ENCODE measurements at places on chromosomes 5 and 9.

- DNase-seq = no peak
These were observed 40.4 kb upstream of the MAN2A1 start for GRCh38 chr5:109649318-109649717.

GRCh38 chr9:31799953-31800609, 584.4 kb upstream of the ACO1 start:
- peak; percentile 38 for DNase-seq

- DNase-seq = no peak
These were observed 80.7 kb upstream of the PITX1 start for GRCh38 chr5:135114759-135115158.

- peak; percentile 12 for DNase-seq
These were observed 89.4 kb downstream of the RGS7BP start for GRCh38 chr5:64595031-64595855.

GRCh38 chr5:131419877-131420276, 156.0 kb downstream of the CDC42SE2 start:
- DNase-seq = no peak

DNA sequence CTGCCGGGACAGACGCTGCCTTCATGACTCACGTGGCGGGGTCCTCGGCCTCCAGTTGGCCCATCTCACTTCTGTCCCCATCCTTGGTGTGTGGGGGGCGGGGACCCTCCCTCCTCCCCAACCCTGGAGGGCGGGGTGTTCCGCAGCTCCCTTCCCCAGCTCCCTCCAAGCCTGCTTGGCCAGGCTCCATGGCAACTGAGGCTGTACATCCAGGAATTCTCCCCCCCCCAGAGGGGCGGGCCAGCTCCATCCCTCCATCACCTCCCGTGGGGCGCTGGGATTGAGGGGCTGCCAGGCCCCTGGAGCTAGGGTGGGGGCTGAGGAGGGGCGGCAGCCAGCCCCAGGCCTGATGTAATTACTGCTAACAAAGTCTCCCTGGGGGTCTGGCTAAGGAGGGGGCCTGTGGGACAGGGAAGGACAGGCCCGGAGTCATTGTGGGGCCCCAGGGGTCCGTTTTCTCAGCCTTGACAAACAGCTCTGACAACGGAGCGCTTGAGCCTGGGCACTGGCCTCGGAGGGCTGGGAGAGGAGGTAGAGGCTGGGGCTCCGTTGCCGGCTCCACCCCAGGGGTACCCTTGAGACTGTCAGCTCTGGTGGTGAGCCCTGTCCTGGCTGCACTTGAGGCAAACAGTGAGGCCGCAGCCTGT, 8.0 kb downstream of the DIPK1B start:
- DNase-seq = no peak

DNA sequence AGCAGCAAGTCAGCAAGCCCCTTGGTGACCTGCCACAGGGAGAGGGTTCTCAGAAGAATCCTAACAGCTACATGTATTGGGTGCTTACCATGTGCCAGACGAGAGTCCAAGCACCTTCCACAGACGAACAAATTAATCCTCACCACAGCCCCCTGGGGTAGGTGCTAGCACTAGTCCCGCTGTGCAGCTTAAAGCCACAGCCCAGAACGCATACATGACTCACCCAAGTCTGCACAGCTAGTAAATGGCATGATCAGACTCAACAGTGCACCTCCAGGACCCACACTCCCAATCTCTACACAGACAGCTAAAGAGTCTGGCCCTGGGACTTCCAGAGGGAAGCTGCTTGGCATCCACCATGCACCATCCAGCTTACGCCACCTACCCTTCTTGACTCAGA, 111.5 kb downstream of the PAX5 start:
- peak; percentile 67 for DNase-seq

GRCh38 chr5:31887556-31887955, 248.6 kb downstream of the PDZD2 start:
- DNase-seq = no peak

DNA sequence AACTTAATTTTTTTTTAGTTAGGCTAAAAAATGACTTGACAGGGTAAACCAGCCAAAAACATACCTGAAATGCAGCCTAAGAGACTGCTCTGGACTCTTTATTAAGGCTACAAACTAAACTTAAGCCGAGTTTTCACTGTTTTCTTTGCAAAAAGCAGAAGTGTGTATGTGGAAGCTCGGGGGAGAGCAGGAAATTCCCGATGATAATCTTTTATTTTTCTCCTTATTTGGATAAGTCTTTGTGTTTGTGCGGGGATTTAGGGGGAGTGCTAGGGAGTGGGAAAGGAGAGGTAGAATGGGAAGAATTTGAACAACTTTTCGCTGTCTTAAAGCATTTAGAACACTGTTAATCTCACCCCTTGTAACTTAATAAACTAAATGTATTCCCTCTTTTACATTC, 30.7 kb upstream of the GPR21 start:
- no peak for DNase-seq

DNA sequence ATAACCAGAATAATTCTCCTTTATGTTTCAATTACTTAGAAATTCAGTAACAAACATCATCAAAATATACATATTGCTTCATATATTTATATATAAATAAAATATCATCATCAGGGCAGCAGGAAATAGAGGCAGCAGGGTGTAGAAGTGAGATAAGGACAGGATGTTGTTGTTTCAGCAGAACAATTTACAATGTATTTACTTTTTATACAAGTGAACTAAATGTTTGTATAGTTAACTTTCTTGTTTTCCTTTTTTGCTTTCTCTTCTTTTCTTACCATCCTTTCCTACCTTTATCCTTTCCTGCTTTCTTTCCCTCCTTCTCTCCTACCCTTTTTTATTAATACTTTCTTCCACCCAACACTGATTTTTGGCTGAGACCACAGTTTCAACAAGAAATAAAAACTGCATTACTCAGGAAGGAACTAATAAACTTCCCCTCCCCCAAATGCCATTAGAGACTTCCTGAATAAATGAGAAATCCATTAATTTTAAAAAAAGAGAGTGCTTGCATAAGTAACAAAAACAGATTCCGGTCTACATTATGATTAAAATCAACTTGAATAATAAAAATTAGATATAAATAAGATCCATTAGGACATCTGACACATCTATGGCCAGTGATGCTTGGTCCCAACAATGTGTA, 159.8 kb upstream of the ACOT12 start:
- no peak for DNase-seq

- DNase-seq = no peak
These were observed 123.9 kb upstream of the PUM3 start for GRCh38 chr9:2967766-2968165.

DNA sequence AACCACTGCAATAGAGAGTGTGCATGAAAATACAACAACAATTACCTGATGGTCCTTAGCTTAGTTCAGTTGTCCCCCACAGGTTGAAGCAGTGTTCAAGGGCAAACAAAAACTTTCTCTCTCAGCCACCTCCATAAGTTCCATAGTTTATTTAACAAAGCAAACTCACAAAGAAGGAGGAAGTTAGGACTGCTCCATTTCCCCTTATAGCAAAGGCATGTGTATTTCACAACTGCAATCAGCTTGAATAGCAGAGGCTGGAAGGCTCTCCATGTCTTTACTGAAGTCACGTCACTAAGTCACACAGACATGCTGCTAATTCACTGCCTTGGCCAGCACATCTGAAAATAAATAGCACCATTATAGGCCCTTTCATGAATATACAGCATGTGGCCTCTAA, 43.3 kb downstream of the DOCK8 start:
- DNase-seq = no peak

GRCh38 chr9:92291577-92291976, 1.9 kb downstream of the IARS1 start:
- no peak for DNase-seq

DNA sequence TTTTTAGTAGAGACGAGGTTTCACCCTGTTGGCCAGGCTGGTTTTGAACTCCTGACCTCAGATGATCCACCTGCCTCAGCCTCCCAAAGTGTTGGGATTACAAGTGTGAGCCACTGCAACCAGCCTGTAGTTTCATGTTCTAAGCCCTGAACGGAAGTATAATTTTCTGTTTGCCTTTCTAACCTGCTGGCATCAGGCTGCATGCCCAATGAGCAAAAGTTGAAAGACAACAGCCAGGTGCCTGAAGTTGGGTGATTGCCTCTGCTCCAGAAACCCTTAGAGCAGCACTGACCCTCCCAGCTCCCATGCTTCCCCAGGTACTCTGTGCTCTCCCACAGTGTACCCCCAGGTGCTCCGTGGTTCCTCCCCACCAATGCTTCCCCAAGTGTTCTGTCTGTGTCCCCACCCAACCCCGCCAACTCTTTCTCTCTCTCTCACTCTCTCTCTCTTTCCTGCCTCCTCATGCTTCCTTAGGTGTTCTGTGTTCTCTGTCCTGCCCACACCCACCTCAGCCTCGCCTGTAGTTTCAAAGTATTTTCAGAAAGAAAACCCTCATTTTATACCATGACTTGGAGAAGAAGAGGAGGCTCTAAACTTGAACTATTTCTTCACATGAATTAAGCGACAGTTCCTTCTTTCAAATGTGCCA, 145.3 kb downstream of the SNCAIP start:
- no peak for DNase-seq

DNA sequence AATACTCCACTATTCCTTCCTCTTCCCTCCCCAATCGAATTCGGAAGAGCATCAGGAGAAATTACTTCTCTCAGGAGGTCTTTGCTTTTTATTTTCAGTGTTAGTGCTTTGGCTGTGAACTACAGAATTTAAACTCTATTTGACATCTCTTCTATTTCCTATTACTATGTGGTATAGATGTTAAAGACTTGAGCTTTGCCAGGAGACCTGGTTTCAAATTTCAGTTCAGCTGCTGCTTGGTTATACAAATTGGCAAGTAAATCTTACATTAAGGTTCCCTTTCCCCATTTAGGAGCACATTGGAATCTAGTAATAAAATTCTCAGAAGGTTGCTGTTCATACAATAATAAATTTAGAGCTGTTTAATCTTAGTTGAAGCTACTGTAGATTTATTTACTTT, 13.1 kb downstream of the UHRF2 start:
- DNase-seq = no peak

- no peak for DNase-seq
These were observed 297.1 kb downstream of the FBXL7 start for GRCh38 chr5:15797116-15797515.

- DNase-seq = no peak
These were observed 71.6 kb downstream of the GCNT1 start for GRCh38 chr9:76530458-76531110.

GRCh38 chr9:101466863-101467262, 31.3 kb upstream of the ALDOB start:
- no peak for DNase-seq

All from urothelium cell line (cell line).